ENCODE measurements at places on chromosomes 2 and 18.

GRCh38 chr2:215360596-215360995, 48.7 kb downstream of the ATIC start:
- no peak for DNase-seq

DNA sequence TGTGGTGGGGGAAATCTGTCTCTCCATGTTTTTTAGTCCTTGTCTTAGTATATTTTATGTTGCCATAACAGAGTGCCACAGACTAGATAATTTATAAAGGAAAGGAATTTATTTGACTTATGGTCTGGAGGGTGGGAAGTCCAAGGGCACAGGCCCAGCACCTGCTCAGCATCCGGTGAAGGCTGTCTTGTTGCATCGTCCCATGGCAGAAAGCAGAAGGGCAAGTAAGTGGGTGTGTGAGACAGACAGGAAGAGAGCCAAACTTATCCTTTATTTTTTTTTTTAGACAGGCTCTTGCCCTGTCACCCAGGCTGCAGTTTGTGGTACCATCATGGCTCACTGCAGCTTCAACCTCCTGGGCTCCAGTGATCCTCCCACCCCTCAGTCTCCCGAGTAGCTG, 98.1 kb downstream of the HS1BP3 start:
- no peak for DNase-seq

DNA sequence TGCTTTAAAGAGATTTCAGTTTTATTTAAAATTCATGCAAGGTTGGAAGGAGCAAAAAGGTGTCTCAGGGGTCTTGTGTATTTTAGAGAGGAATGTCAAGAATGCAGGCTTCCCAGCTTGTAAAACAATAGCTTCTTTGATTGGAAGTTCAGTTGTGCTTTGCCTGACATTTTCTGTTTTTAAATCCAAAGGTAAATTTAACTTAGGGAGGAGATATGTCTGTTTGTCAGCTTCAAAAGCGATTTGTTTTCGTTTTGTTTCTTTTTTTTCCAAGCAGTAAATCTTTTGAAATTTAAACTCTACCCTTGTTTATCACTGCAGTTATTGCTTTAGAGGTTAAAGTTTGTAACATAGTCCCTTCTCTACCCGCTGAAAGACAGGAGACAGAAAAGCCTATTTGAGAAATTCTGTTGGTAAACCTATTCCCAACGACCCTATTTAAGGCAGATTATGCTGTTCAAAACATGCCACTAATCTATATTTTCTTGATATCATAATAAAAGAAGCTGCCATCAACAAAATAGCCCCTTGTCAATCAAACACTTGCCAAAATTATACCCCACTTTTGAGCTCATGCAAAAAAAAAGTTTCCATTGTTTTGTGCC, 639.6 kb downstream of the IRS1 start:
- DNase-seq = no peak

DNA sequence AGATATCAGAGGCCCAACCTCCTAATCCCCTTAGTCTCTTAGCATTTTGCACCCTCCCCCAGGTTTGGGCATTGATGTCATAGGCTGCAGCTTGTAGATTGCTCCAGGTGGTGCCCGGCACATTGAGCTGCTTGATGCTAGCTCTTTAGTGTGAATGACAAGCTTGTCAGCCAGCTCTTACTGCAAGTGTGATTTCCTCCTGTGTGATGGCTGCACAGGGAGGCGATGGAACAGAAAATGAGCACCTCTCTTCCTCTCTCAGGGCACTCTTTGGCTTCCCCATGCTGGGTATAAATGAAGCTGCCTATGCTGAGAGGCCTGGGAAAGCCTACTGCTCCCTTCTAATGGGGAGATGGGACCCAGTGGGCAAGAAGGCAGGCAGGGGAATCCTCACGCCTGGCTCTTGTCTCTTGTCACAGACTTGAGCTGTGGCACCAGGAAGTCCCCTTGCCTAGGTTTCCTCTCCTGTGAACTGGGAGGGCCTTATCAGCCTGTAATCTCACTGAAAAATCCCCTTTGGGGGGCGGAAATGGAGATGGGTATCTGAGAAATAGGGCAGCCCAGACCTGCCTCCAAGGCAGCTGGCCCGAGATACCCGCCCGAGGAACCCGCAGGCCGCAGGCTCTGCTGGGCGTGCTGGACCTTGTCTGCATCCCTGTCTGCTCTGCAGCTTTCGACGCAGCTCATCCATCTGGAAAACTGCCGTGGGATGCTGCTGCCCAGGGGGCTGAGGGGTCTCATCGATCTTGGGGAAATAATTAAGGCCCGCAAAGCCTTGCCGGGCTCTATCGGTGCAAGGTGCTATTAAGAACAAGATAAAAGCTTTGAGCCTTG, 163.5 kb upstream of the CXCR4 start:
- DNase-seq = no peak

DNA sequence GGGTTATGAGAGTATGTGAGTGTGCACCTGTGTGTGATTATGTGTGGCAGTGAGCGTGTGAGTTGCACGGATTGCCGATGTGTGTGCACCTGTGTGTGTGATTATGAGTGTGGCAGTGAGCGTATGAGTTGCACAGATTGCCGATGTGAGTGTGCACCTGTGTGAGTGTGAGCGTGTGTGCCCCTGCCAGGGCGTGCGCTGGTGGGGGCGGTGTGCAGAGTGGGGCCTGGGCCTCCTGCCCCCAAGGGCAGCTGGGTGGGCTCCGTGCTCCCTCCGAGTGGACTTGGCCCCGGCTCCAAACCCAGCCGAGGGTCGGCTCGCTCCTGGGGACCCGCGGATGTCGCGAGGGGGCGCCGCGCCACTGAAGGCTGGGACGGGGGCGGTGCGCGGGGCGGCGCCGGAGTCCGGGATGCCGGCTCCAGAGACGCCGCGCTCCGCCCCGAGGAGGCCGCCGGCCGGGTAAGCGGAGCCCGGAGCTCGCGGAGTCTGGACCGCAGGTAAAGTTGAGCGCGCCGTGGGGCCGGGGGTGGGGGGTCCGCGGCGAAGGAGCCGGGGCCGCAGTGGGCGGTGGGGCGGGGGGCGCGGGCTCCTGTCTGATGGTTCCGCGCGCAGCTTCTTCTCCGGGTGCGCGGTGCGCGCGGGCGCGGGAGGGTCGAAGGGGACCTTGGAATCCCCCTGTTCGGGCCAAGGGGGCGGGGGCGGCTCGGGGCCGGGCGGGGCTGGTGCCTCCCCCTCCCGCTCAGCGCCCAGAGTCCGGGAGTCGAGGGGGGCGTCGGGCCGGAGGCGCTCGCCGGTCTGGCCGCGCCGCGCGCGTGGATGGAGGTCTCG, at the start of gene KCNG2:
TSS of gene KCNG2 (plus strand) at position 421 of the 828 bp plus-strand sequence. CDS start 65,730 bp downstream, outside the sequence.
- DNase-seq = no peak

DNA sequence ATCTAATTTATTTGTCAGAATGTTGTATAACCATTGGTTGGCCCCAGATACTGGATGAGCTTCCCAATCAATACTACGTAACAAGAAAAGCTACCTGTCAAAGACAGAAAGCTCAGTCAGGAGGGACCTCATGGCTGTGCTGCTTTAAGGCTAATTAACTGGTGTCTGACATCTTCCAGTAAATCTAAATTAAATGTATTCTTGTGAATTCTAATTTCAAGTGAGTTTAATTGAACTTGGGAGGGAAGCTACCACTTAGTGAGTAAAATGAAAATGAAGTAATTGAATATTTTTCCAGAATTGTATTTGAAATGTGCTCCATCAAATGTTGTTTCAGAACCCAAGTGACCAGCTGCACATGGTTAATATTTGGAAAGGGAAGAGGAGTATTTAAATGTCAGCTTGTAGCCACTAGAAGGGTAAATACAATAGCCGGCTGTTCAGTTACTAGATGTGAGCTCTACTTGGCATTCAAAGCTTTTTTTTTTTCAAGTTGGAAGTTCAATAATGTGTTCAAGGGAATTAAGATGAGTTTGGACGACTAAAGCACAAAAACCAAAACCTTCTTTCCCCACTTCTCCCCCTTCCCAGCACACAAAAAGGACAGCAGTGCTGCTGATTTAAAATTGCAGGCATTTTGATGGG, 62.0 kb downstream of the GPR39 start:
- no peak for DNase-seq

- DNase-seq = no peak
These were observed 9.0 kb downstream of the TMEM247 start for GRCh38 chr2:46488389-46488788.

- DNase-seq = no peak
These were observed 87.3 kb downstream of the LRRTM4 start for GRCh38 chr2:77434880-77435279.

- DNase-seq = no peak
These were observed 282.2 kb downstream of the EXOC6B start for GRCh38 chr2:72543497-72544216.

DNA sequence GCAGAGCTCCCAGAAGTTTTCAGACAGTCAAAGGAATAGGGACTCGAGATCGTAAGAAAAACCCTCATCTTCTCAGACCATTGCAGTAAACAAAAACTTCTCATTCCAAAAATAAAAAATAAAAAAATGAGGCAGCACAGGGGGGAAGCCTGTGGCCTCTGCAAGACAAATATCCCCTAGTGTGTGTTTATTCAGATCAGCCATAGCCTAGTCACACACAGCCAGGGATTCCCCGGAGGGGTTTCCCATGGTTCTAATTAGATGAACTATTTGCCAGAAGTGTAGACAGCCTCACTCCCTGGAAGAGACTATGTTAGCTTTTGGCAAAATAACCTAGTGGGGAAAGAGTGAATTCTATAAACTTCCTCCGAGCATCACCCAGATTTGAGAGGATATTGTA, 122.9 kb upstream of the KLF7 start:
- no peak for DNase-seq

DNA sequence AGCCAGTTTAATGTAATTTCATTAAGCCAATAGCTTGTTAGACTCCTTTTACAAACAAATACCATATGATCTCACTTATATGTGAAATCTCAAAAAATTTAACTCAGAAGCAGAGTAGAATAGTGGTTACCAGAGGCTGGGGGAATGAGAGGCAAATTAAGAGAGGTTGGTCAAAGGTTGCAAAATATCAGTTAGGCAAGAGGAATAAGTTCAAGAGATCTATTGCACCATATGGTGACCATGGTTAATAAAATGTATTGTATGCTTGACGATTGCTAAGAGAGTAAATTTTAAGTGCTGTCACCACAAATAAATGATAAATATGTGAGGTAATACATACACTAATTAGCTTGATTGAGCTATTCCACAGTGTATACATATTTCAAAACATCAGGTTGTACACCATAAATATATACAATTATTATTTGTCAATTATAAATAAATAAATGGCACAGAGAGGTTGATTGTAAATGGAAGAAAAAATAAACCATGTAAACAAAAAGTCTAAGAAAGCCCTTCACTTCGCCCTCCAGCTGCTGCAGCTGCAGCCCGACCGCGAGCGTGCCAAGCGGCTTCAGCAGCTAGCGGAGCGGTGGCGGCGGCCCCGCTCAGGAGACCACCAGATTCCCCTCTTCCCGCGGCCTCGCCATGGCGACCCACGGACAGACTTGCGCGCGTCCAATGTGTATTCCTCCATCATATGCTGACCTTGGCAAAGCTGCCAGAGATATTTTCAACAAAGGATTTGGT, 23.0 kb upstream of the ACTR2 start:
- DNase-seq = no peak

DNA sequence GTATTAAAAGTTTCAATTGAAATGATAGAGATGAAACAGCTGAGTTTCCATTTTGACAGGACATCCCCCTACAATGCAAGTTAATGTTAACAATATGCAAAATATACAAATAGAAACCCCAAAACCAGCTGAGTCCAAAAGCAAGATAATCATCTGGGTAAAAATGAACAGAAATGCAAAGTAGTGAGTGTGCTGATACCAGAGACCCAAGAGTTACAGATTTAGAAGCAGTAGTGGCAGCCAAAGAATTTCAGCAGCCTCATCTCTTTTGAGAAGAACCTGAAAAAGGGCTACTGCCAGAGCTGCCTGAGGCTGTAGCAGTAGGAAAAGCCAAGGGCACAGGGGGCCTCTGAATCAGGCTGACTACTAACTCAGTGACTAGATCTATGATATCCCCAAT, 82.6 kb downstream of the THADA start:
- no peak for DNase-seq

DNA sequence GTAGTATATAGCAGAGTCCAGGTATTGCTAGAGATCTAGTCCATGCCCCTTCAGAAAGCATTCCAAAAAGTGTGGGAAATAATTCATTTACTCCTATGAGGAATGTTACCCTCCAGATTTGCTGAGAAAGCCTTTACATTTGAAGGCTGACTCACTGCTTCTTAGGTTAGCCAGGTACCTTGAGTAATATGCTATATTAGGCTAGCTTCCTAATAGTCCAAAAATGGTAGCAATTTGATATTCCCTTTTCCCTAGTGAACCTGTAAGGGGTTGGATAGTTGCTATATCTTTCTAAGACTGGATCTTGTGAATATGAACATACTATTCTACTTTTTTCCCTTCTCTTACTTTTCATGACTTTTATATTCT, 63.6 kb downstream of the SPOPL start:
- DNase-seq = no peak

DNA sequence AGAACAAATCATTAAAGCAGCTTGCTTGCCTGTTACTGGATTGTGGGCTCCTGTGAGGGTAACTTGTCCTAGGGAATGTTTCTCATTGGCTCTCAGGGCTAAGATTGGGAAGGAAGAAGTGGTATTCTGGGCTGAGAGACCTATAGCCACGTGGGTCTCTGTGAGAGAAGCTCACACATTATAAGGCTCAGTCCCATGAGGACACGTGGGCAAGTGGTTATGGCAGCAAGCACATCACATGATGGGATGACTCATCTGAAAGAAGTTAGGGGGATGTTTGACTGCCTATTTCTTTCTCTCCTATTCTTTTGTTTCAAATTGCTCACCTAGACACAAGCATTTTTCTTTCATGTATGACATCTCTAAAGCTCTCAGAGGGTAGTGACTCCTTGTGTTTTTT, 418.0 kb upstream of the ST6GAL2 start:
- DNase-seq = no peak

GRCh38 chr2:109210431-109211200, 81.6 kb downstream of the SH3RF3 start:
- no peak for DNase-seq

- no peak for DNase-seq
These were observed 287.4 kb upstream of the HDAC4 start for GRCh38 chr2:239688122-239688681.

GRCh38 chr18:8816816-8817215, 111.5 kb downstream of the MTCL1 start:
- no peak for DNase-seq

GRCh38 chr2:205010196-205010595, 464.9 kb downstream of the PARD3B start:
- DNase-seq = no peak

GRCh38 chr18:21444465-21445212, 155.9 kb downstream of the ESCO1 start:
- no peak for DNase-seq

DNA sequence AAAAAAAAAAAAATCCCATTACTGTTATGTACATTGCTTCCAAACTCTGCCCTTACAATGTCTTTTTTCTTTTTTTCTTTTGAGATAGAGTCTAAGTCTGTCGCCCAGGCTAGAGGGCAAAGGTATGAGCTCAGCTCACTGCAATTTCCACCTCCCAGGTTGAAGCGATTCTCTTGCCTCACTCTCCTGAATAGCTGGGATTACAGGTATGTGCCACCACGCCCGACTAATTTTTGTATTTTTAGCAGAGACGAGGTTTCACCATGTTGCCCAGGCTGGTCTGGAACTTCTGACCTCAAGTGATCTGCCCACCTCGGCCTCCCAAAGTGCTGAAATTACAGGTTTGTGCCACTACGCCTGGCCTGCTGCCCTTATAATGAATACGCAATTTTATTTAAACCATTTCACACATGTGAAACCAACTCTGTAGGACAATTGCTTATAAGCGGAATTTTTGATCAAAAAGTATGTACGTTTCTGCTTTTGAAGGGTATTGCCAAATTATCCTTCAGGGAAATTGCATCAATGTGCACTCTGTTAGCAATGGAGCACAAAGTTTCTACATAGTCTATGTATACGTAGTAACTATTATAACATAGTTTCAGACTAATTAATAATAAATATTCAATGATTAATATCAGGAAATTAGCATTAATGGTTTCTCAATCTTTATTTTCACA, 55.7 kb upstream of the ACTR3 start:
- DNase-seq = no peak

Data from anterior cingulate cortex (tissue), 58 donors.